Activated T-helper 1 cell treated with anti-CD3 and anti-CD28 coated beads, Interleukin-2, amount 50 U/mL, for 16 hours (primary cell): ENCODE measurements at places on chromosomes 12 and 14.

DNA sequence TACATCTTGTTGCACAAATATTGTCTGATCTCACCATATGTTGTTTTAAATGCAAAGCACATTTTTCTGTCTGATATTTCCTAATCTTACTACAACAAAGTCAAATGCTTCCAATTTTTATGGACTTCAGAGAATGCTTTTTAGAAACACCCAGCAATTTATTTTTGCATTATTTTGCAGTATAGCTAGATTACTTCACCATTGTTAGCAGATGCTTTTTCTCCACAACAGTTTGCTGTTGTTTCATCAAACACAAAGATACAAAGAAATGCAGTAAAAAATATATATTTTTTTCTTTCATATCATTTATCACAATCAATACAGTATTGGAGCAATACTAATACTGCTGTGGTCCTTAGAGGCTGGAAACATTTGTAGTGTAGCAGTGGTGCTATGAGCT lies 674.4 kb downstream of the TMTC2 start:
- DNase-seq = no peak

DNA sequence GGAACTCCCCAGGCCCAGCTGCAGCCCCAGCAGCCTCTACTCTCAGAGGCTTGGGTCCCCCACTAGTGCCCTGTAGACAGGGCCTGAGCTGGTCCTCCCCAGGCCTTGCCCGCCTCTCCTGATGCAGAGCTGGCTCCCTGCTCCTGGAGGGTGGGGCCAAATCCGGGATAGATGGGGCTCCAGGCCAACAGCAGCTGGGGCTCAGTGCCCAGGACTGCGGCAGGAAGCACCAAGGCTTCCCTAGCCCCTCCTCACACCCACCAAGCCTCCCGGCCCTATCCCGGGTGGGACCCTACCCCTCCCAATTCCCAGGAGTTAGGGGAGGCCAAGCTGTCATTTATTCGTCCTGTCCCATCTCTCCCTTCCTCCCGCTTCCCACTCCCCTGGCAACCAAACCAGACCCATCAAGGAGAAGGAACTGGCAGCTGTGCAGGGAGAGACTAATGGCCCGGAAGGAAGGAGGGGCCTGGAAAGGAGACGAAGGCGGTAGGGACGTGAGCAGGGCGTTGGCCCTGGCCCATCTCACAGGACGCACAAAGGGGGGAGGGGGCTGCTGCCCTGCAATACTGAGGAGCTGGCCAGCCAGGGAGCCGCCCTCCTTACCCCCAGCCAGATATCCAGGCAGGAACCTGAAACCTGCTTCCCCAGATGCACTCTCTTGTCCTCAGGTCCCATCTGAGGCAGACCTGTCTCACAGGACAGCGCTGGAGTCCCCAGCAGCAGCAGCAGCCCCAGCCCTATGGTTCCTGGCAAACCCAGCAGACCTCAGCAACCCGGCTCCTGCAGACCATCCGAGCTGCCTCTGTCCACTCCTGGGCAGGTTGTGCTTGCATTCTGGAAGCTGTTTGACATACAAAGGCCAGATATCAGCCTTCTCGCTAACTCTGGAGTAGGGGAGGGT lies 1.6 kb upstream of the PRPH start:
- no peak for DNase-seq

DNA sequence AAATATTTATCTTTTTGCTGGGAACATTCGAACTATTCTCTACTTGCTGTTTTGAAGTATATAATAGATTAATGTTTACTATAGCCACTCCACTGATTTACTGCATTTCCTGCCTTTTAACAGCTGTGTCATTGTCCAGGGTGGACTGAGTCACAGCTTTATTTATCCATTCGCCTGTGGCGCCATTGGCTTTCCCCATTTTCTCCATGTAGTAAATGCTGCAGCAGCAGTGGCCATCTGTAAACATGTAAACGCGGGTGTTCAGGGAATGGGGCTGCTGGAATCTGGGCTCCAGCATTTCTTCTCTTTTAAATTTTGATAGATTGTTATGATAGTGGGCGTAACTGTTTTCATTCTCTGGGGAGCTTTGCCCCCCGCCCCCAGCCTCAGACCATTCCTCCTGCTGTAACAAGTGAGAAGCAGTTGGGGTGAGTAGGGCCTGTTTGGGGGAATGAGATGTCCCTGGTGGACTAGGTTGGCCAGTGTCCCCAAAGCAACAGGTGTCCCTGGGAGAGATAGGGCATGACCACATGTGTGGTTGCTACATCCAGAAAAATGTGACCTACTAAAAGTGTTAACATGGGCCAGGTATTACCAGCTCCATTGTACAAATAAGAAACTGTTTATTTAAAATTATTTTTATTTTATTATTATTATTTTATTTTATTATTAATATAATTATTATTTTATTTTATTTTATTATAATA lies 32.9 kb downstream of the RIN3 start:
- no peak for DNase-seq

GRCh38 chr12:124480469-124481256 lies 86.7 kb downstream of the NCOR2 start:
- DNase-seq = no peak

- DNase-seq = no peak
These were observed 4.8 kb downstream of the ABHD4 start for GRCh38 chr14:22602862-22603261.

DNA sequence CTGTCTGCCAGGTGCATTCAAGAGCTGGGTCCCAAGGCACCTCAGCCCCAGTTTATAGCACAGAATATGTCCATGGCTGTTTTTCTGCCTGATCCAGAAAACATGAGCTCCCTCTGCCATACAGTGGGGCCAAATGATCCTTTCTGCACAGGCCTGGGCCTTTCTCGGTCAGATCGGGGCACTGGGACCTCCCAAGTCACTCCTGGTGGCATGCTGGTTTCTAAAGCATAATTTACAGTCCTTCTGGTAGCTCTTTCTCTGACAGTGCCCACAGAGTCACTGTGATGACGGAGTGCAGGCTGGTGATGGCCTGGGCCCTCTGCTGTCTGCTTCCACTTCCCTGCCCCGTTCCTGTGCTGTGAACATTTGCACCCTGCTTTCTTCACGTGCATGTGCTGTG lies 99.2 kb downstream of the ADGRD1 start:
- no peak for DNase-seq

DNA sequence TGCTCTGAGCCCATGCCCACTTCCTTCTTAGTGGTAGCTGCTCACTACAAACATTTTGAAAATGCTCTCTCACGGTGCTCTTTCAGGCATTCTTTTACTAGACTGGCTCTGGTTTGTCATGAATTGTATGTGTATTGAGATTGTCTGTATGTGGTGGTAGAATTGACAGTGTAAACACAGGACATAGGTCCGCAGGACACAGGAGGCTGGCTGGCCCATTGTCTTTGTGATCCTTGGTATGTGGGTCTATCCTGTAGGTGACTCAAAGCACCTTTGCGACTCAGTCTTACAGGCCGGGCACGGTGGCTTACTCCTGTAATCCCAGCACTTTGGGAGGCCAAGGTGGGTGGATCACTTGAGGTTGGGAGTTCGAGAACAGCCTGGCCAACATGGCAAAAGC lies 250.9 kb downstream of the C12orf75 start:
- no peak for DNase-seq

DNA sequence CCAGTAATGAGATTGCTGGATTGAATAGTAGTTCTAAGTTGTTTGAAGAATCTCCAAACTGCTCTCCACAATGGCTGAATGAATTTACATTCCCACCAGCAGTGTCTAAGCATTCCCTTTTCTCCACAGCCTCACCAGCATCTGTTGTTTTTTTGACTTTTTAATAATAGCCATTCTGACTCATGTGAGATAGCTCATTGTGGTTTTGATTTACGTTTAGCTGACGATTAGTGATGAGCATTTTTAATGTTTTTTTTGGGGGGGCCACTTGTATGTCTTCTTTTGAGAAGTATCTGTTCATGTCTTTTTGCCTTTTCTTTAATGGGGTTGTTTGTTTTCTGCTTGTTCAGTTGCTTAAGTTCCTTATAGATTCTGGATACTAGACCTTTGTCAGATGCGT lies 8.1 kb upstream of the SLC15A5 start:
- no peak for DNase-seq

DNA sequence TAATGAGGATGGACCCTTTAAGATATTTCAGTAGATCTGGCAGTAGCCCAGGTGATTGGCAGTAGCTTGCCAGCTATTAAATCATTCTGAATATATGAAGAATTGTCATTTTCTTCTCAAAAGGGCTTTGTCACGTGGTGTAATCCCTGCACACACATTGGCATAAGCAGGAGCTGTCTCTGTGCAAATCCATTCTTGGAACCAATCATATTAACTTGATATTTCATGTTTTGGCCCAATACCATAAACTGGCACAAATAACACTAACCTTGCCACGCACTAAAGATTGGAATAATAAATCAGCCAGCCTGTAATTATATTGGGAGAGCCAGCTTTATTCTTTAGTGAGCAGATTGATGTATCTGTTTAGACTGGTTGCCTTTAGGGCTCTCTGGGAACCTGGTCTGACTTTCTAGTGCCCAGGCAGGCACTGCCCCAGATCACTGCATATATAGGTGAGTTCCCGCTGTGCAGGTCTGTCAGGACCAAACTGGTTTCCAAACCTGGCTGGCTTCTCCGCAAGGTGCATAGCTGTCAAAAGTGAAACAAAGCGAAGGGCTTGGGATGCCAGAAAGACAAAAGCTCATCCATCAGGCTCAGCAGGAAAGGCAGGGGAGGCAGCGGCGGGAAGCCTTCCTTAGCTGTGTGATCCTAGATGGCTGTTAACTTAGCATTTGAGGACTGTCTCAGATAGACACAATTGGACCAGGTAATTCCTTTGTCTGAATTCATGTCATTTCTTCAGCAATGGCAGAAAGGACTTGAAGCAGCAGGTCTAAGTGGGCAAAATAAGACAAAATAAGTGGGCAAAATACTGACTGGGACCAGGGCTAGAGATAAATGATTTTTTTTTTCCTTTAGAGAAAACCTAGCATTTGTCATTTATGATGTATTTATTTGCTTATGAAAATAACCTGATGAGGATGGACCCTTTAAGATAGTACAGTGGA lies 128.8 kb upstream of the DYRK2 start:
- DNase-seq = no peak

DNA sequence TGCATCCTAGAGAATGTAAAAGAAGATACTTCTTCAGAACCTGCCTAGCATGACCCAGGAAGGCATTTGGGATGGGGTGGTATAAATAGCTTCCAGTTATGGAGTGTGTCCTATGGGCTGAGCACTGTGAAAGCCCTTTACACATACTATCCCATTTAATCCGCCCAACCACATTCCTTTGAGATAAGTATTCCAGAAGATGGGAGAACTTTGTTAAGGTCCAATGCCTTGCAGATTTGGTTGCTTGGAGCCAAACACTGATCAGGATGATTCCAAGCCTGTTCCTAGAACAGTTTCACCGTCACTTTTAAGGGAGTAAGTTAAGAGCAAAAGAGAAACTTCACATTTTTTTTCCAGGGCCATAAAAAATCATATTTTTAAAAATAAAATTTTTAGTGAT lies 82.5 kb upstream of the CLMN start:
- DNase-seq = no peak

- DNase-seq = no peak
These were observed 24.7 kb downstream of the APAF1 start for GRCh38 chr12:98669751-98670150.
